ENCODE measurements at places on chromosomes 5 and 9.

DNA sequence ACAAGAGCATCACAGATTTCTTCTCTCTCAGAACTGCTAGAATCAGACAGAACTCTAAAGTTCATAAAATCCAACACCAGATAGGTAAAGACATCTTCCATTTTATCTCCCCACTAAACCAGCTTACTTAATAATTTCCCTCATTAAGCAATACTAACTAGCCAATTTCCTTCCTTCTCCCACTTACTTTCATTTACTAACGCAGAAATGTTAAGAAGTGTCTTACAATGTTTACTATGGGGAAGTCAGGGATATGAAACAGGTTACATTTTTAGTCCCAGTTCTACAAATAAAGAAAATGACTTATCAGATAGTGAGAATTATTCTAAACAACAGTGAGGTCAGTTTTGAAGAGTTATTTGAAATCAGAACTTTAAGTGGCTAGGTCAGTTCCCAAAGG, 236.5 kb downstream of the FBXL17 start:
- DNase-seq: no peak

- DNase-seq: no peak
Measured at GRCh38 chr5:125298746-125299379, 552.4 kb upstream of the ZNF608 start.

DNA sequence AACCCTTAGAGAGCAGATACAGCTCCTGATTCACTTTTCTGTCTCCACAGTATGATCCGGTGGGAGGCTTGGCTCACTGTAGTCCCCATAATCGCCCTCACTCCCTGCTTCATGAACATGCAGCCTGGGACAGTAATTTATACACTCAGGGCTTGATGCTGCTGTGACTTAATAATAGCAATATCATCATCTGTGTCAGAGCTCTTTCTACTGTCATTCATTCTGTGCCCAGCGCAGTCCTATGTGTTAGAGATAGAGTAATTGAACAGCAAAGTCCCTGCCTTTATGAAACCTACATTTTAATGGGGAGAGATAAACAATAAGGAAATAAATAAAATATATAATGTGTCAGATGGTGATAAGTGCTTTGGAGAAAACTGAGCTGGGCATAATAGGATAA, 2.8 kb upstream of the HEMGN start:
- no peak for DNase-seq

DNA sequence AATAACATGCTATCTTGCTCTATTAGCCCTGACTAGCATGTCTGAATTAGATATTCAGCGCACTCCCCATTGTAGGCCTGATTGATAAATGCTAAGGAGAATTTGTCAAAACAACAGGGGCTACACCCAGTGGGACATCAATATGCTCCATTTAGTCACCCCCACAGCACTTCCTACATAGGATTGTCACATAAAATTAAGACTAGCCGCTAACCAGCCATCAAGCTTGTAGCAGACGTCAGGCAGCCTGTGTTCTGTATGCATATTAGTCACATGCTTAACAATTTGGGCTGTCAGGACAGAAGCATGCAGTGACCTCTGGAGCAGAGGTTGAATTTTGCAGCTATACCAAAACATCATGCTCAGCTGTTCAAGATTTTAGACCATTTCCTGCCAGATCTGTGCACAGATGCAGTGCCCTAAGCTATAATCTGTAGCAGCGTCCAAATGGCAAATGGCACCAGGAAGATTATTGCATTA, 197.4 kb upstream of the ISL1 start:
- DNase-seq: no peak

- DNase-seq: no peak
Measured at GRCh38 chr9:27549196-27549755, 19.7 kb upstream of the MOB3B start.

- DNase-seq: no peak
Measured at GRCh38 chr5:58440901-58441460, 18.9 kb downstream of the PLK2 start.

DNA sequence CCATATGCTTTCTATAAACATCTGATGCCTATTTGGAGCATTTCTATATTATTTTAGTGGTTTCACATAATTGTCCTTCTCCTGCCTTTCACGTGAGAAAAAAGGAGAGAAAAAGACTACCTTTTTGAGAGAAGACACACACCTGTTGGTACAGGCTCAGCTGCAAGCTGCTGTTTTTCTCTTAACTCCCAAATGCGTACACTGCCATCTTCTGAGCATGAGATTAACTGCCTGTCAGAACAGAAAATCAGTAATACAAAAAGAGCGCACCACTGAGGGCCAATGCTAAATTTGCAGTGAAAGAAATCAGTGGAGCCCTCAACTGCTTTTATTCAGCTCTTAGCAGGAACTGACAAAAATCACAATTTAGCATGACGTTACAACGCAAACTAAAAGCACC, 54.9 kb downstream of the WDR41 start:
- DNase-seq: no peak

DNA sequence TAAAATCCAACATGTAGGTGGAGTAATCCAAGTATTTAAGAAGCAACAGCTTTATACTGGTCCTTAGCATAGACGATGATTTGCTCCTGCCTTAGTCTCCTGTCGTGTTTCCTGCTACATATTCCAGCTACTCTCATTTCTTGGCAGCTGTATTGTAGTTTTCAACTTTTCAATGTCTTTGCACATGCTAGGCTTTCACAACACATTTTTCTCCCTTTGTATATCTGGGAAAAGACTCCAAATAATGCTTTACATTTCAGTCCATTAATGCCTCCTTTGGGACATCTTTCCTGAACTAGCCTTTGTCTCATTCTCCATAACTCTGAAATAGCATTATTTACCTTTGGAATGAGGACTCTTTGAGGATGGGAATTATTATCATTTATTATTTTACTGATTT, 508.0 kb downstream of the PTPRD start:
- no peak for DNase-seq

DNA sequence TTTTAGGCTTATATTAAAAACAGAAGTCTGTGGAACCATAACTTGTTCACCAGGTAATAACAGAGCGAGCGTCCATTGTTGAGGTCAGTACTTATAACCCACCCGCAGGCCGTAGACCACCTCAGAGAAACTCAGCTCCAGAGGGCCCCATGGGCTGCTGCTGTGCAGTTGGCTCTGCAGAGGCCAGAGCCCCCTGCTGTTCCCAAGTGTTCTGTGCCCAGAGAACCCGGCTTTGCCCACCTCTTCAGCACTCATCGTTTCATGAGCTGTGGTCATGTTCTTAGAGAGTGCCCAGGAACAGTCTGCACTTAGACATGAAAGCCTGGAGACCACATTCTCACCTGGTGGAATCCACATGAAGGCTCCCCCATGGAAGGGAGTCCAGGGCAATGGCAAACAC, 50.4 kb upstream of the SLC2A8 start:
- no peak for DNase-seq

GRCh38 chr5:5780253-5780652, 357.8 kb downstream of the ICE1 start:
- no peak for DNase-seq

DNA sequence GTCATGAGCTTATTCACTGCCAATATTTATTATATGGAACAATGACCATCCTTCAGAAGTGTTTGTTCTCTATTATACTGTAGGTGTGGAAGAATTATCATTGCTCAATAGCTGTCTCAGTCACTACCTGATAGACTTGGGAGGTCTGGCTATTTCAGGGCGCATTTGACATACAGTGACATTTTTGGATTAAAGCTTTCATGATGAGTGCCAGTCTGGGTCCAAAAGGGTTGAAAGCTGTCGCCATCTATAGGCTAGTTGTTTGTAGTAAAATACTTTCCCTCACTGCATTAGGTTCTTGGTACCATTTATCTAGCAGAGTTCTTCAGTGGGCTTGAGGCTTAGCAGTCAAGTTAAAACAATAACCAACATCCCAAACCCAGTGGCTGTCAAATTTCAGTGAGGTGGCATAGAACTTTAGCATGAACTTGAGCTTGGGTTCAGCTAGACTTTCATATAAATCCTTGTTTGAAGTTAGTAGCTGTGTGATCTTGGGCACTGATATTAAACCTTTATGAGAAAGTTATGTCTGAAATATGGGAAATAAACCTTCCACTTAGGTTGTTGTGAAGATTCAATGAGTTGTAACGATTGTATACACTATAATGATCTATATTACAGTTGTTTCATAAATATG, 110.5 kb upstream of the CDKN2B start:
- no peak for DNase-seq

DNA sequence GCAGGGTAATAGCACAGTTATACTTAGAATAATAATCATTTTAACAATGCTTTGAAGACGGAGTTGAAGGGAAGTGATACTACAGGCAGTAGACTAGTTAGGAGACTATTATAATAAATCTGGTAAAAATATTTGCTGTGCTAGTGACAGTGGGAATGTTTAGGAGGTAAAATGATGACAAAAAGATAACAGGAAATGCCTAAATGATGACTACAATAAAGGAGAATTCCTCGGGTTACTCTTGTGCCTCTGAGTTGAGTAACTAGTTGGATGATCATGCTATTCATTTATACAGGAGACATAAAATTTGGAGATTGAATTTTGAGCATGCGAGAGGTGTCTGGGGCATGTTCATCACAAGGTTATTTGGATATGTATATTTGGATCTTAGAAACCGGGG, 32.2 kb upstream of the PAM start:
- DNase-seq: no peak

- DNase-seq: peak; percentile 18
Measured at GRCh38 chr9:128818839-128819715, 777 bp downstream of the ENDOG start.

Measured in stimulated activated effector memory CD8-positive, alpha-beta T cell treated with anti-CD3 and anti-CD28 coated beads, Interleukin-12 subunit alpha, Interleukin-12 subunit beta, amount 100 ng/mL, for 72 hours (primary cell).